DMS79 (cell line): ENCODE measurements at places on chromosomes 1 and 21.
A peak's percentile ranks its signal among the peaks of the same experiment; 100 is the strongest.

DNA sequence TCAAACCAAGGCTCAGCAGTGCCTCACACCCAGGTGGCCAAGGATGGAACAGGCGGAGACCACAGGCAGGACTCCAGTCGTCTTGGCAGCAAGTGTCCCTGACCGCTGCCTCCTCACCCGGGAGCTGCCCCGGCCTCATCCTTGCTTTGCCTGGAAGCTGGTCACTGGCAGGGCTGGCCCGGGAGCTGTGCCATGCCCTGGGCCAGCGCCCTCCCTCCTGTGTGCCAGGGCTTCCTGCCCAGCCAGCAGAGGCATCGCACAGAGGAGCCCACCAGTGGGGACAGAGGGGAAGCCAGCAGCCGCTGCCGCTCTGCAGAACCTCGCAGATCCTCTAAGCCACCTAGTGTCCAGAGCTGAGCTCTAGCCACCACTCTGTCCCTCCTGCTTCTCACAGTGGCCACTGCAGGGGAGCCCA is 7.8 kb downstream of the CASZ1 start:
- DNase-seq: no peak

GRCh38 chr1:24635195-24635843 is 7.8 kb upstream of the SRRM1 start:
- peak; percentile 42 for DNase-seq

DNA sequence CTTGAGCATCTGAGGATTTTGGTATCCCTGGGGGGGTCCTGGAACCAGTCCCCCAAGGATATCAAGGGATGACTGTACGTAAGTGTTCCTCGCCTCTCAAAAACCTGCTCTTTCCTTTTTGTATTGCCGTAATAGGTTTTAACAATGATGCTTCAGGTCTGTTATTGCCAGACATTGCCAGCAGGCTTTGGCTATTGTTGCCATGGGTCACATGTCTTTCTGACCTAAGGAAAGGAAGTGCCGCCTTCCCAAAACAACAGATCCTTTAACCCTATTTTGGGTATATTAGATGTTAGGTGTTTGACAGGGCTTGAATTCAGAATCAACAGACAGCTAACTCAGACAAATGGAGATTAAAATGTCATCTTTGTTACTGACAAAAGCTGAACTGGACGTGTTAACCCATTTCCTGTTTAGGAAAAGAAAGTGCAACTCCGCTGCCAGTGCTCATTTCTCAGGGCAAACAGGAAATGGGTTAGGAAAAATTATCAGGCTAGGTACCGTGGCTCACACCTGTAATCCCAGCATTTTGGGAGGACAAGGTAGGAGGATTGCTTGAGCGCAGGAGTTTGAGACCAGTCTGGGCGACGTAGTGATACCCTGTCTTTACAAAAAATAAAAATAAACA is 12.4 kb upstream of the PRPF38B start:
- DNase-seq: no peak

DNA sequence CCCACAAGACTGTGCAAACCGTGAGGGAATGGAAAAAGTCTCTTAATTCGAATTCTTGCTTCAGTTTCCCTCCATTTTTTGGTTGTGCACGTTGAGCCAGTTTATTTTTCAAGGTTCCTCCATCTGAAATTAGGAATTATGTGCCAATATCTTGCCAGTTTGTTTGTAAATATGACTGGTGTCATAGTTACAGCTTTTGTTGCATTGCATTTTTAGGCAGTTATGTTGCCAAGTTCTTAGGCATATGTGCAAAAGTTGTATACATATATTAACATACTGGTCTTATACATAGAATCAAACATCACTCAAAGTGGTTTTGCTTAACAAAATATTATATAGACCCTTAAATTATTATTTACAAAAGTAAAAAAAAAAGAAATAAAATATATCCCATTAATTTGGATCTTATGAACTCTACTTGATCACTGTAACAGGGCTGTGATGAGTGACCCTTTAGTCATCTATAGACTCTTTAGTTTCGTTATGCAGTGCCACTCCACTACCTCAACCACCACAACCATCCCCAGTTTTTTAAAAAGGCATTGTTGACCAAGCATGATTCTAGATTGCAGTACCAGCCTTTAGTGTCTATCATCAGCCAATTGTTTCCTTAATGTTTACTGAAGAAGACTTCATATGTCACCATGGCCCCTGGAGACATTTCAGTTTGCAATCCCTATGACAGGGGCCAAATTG is 20.9 kb upstream of the DYNLT5 start:
- no peak for DNase-seq

GRCh38 chr21:31354604-31355443 is 10.8 kb upstream of the TIAM1 start:
- no peak for DNase-seq

GRCh38 chr1:228887960-228888359 is 152.7 kb downstream of the RHOU start:
- DNase-seq: no peak

- DNase-seq: no peak
These were observed 68.5 kb upstream of the PDE4B start for GRCh38 chr1:65724151-65724550.

GRCh38 chr1:60891765-60892164 is 190.6 kb upstream of the NFIA start:
- DNase-seq: no peak

DNA sequence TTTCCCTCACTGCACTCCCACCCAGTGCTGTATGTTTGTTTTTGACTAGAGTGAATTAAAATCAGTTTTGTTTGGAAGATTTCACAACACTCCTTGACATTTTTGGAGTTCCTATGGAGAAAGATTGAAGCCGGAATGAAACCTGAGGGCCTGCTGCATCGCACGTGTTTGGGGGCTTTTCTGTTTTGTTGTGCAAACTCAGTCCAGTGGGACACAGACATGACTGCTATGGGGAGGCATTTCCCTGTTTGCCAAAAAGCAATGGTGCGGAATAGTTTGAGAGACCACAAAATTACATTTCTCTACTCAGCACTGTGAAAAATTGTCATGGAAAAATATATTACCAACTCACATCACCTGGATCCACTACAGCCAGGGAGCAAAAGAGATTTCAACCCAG is 43.8 kb upstream of the KCNE2 start:
- no peak for DNase-seq

DNA sequence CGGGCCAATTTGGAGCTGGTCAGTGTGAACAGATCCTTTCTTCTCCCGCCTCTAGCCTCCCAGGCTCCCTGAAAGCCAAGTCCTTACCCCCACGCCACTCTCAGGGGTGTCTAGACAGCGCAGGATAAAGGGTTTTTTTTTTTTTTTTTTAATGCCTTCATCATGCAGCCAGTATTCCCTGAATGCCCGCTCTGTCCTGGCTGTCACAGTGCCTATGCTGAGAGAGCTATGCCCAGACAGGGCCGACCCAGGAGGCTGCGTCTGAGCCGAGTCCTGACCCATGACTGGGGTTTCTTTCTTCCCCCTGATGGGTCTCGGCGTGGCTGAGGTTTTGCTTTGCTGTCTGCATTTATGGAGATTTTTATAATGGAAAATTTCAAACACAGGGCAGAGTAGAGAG is 18.3 kb downstream of the SPSB1 start:
- no peak for DNase-seq

- no peak for DNase-seq
These were observed 16.8 kb downstream of the VPS13D start for GRCh38 chr1:12246584-12246983.

- no peak for DNase-seq
These were observed 94.0 kb upstream of the KIF26B start for GRCh38 chr1:245060684-245061374.

GRCh38 chr1:159918352-159919200 is 6.7 kb downstream of the TAGLN2 start:
- DNase-seq: no peak

DNA sequence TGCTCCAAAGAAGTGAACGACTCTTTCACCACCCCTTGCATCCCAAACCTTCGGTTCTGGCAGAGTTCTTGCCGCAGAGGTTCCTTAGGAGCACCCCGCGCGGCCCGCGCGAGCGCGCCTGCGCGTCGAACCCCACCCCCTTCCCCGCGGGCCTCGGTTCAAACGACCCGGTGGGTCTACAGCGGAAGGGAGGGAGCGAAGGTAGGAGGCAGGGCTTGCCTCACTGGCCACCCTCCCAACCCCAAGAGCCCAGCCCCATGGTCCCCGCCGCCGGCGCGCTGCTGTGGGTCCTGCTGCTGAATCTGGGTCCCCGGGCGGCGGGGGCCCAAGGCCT is at the start of gene C1orf56:
Gene C1orf56, plus strand, starts transcription at position 161 of the 334 bp plus-strand sequence. Its CDS starts 97 bp downstream, at position 258.
- peak; percentile 62 for DNase-seq

GRCh38 chr1:245684571-245684970 is 529.8 kb downstream of the KIF26B start:
- DNase-seq: no peak

GRCh38 chr1:77313491-77313890 is 31.7 kb downstream of the AK5 start:
- DNase-seq: no peak

DNA sequence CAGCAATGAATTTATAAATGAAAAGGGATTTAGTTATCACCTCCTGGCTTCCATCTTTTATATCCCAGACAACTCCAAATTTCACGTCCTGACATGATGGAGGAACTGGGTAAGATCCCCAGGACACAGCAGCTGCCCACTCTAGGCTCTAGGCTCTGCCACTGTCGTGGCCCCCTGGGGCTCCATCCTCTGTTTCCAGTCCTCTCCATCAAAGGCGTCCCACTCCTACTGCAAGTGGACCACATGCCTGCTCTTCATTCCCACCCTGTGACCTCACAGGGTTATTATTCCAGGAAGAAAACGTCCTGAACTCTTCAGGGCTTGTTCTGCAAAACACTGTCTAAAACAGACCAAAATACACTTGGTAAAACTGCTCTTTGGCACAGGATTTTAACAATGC is 11.9 kb downstream of the URB1 start:
- DNase-seq: no peak

DNA sequence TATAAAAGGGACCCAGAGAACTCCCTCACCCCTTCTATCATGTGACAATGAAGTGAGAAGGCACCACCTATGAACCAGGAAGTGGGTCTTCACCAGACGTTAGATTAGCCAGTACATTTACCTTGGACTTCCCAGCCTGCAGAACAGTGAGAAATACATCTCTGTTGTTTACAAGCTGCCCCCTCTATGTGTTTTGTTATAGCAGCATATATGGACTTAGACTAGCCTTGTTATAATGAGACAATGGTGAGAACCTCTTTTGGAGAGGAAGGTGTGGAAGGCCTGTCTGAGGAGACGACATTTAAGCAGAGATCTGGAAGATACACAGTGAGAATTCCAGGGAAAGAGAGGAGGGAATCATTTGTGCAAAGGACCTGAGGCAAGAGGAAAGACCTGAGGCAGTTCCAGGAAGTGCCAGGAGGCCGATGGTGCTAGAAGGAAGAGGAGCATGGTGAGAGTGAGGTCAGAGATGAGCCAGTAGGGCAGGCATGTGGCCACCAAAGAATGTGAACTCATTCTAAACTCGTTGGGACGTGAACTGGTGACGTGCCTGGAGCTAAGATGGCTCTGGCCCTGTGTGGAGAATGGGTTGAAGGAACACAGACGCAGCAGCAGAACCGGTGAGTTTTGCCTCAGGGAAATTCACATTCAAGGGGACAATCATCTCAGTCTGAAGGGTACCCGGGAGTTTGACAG is 98.9 kb upstream of the IRF2BP2 start:
- DNase-seq: no peak

GRCh38 chr1:151594143-151594625 is 17.7 kb upstream of the SNX27 start:
- DNase-seq: peak; percentile 63

DNA sequence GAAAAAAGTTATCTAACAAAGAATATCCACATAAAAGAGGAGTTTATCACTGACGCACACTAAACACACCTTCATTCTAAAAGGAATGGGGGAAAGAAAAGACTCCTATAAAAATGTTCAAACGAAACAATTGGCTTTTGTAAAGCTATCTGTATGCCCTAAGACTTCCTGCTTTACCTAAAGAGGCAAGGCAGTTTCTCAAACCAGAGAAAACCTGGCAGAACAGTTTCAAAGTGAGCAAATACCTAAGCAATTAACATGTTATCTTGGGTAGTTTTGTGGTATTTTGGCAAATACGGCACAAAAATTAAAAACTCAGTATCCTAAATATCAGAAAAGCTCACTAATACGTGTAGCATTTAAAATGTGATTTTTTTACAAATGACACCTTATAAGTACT is 1.9 kb downstream of the PUM1 start:
- DNase-seq: no peak
